NCI-H2029 treated with DMSO at 0.1 percent for 48 hours (cell line): ENCODE measurements at places on chromosomes 16 and 17.

GRCh38 chr16:72847187-72848027 is 200.5 kb downstream of the ZFHX3 start:
- DNase-seq, result no peak

- no peak for DNase-seq
Observed at GRCh38 chr17:57174591-57174990, 81.7 kb upstream of the MSI2 start.

- DNase-seq, result no peak
Observed at GRCh38 chr16:83989300-83989699, 21.3 kb downstream of the NECAB2 start.

- no peak for DNase-seq
Observed at GRCh38 chr16:48534601-48535340, 75.2 kb downstream of the N4BP1 start.

- DNase-seq, result no peak
Observed at GRCh38 chr17:4066210-4066609, 76.6 kb downstream of the ZZEF1 start.

DNA sequence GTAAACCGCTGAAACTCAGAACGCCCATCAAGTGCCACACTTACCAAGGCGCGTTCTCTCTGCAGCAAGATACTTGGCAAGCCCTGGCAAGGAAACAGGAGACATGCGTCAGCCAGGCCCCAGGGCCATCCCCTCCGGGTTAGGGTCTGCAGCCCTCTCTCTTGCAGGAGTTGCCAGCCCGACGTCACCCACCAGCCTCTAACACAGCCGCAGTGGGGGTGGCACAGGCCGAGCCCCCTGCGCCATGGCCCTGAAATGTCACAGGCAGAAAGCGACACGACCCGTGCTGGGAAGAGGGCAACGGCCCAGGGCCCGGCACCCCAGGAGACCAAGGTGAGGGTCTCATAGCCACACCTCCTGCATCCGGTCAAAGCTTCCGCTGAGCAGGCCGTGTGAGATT is 21.9 kb downstream of the ELAC2 start:
- DNase-seq, result no peak

GRCh38 chr17:17052462-17053221 is 10.4 kb downstream of the MPRIP start:
- DNase-seq, result no peak

GRCh38 chr17:5555254-5555653 is 29.1 kb downstream of the NLRP1 start:
- no peak for DNase-seq
